ENCODE measurements at places on chromosomes 6 and 20.
A peak's percentile ranks its signal among the peaks of the same experiment; 100 is the strongest.

GRCh38 chr20:23401051-23401450, 20.2 kb downstream of the NAPB start:
- DNase-seq = no peak

DNA sequence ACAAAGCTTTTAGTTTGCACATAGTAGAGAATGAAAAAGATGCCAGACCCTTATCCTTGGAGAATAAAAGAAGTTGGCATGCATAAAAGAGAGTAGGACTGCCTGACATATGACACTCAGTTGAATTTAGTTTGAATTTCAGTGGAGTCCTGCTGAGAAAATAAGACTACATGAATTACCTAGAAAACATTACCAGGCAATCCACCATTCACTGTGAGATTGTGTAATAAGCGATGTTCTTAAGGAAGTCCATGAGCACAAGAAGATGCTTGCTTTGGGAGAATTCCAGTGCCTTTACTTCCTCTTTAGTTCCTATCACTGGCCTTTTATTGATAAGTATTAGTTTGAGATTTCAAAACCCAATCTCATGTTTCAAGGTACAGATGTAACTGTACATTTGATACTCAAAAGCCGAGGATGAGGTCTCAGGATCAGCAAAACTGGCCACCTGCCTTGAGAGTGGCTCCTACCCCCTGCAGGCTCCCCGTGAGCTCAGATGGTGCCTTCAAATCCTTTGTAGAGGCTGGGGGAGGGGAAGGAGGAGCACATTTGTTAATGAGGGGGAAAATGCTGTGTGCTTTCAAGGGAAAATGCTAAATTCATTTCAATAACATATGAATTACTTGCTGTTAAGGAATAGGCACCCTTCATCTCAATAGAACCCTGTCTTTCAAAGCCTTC, 11.2 kb upstream of the UNC93A start:
- DNase-seq = no peak

- DNase-seq = no peak
Observed at GRCh38 chr6:144162977-144163376, 12.7 kb downstream of the STX11 start.

DNA sequence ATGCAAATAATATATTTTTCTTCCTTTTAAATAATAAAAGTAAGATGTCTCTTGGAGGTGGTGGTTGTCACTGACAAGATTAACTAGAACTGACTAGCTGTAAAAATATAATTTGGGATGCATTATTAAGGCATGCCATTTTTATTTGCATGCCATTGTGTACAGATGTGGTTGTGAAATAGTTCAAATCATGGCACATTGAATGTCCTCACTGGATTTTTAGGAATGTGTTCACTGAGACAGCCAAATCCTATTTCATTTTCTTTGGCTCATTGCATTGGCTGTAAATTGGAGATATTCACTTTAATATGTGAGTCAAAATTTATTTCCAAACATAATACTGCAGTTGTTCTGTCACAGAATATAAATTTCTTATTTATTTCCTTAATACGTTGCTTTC, 62.3 kb downstream of the ESR1 start:
- DNase-seq = no peak

DNA sequence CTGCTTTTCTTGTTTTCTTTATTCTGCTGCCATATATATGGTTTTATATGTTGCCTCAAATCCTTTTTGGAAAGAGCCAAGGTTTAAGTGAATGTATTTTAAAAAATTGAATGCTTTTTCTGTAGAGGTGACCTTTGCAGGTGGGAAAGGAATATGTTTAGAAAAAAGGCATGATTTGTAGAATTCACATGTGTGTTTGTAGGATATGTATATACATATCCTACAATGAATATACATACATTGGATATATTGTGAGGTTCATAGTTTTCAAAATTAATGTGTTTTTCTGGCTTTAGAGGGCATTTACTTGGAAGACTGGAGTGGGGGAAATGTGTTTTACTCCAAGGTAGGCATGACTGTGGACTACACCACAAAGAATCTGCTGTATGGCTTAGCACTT, 4.0 kb upstream of the EYA2 start:
- no peak for DNase-seq

- no peak for DNase-seq
Observed at GRCh38 chr20:51062065-51062464, 39.2 kb upstream of the KCNG1 start.

DNA sequence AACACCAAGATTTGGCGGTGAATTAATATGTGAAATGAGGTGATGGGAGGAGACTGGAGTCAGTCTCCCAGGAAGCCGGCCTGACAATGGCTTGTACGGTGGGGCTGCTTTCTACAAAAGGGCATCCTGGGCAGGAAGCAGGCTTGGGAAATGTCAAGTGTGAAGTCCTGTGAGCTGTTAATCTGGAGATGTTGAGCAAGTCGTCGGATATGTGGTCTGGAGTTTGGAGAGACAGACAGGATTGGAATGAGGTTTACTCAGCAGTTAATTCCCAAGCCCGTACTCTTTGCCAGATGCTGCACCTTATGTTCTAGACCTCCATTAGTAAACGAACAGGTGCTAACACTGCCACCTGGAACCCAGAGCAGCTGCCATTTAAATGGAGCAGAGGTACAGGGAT, 107.7 kb upstream of the FOXC1 start:
- no peak for DNase-seq

DNA sequence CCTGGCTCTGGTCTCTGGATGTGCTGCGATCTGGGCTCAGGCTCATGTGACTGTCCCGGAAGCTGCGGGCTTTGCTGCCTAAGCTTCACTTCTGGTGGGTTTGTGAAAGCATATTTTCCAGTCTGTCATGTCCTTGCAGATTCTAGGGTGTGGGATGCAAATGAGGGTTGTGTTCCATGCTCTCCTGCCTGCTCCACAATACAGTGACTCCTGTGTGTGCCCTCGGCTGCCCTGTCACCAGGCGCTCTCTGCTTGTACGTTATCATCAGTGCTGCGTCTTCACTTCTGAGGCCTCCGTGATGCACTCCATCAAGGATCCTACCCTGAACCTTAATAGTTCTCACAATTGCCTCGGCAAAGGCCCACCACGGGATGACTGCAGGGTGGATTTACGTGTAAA, 84.2 kb downstream of the TTLL2 start:
- DNase-seq = no peak

GRCh38 chr6:160523223-160523622, 140.9 kb downstream of the LPA start:
- DNase-seq = peak; percentile 39

DNA sequence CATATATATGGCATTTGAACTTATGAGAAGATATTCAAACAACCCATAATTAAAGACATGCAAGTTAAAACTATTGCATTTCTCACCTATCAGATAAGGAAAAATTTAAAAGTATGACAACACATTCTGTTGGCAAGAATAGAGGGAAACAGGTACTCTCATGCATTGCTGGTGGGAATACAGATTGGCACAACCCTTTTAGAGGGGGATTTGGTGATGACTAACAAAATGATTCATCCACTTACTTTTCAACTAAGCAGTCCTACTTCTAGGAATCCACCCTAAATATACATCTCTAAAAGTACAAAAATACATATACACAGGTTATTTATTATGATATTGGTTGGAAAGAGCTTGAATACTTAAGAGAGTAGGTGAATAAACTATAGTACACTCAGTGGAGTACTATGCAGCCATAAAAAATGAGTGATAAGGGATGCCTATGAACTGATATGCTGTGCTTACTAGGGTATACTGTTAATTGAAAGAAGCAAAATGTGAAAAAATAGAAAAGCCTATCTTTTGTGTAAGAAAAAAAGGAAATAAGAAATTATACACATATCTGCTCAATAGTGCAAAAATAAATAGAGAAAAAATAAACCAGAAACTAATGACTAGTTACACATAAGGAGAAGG, 42.2 kb downstream of the ADAT2 start:
- DNase-seq = no peak

DNA sequence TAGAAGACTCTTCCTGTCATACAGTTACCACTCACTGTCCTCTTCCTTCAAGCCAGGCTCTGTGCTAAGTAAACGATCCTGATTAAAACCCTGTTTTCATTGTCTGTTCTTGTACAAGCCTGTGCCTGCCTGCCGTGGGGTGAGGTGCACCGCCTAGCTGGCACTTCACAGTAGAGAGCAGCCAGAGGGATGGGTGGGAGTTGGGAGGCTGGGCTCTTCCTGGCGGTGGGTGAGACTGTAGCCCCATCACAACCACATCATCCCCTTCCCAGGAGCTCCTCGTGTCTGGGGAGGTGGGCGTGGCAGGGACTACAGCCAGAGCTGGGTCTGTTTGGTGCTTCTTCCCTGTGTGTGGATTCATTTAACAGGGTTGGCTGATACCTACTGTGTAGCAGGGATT, 382.0 kb downstream of the TAF4 start:
- no peak for DNase-seq

GRCh38 chr6:95593025-95593424, 15.7 kb downstream of the MANEA start:
- DNase-seq = no peak

DNA sequence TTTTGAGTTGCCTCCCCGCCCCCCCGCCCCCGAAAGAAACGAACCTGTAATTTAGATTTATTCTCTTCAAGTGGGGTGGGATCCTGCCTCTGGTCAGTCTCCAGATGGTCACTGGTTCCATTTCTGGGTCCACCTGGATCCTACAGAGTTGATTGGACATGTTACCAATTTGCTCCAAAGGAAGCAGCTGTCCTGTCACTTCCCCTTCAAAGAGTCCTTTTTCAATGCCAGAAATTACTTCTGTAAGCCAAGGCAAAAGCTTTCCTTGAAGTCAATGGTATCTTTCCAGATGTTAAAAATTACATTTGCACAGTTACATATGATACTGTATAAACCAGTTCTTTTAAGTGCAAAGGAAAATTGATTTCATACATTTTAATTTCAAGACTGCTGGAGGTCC, 12.0 kb upstream of the ANKRD60 start:
- DNase-seq = no peak

- no peak for DNase-seq
Observed at GRCh38 chr6:11152581-11152980, 41.1 kb upstream of the ERVFRD-1 start.

DNA sequence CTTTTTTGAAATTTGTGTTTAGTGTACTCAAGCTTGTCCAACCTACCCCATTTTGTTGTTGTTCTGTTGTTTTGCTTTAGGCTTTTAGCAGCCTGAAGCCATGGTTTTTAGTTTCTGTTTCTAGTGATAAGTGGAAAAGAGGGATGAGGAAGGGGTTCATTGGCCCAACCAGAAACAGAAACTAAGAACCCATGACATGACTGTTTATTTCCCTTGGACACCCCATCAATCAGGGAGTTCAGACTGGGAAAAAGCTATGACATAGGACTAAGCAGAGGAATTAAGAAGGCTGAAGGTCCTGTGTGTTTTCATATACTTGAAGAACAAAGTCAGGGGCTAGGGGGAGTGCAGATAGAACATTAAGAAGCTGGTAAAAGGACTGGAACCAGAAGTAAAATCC, 194.5 kb upstream of the THEMIS start:
- DNase-seq = no peak

- DNase-seq = no peak
Observed at GRCh38 chr6:89454300-89454699, 21.3 kb downstream of the ANKRD6 start.

GRCh38 chr6:155103816-155104366, 108.8 kb downstream of the TIAM2 start:
- DNase-seq = no peak

DNA sequence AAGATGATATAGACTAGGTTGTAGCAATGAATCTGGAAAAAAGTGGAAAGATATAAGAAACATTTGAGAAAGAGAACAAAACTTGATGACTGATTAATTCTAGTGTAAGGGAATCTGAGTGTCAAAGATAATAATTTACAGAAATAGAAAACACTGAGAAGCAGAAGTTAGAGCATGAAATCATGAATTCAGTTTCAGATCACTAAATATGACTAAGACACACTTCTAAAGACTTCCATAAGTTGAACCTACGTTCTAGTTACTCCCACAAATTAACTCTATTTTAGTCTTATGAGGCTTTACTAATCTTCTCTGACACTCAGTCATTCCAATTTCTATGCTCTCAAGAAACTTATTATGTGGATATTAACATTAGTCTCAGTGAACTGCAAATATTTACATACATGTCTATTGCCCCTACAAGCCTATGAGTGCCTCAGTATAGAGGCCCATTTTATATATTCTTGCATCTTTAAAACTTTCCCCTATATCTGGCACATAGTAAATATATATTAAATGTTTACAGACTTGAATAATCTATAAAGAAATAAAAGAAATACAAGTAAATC, 30.4 kb downstream of the IBTK start:
- DNase-seq = no peak

DNA sequence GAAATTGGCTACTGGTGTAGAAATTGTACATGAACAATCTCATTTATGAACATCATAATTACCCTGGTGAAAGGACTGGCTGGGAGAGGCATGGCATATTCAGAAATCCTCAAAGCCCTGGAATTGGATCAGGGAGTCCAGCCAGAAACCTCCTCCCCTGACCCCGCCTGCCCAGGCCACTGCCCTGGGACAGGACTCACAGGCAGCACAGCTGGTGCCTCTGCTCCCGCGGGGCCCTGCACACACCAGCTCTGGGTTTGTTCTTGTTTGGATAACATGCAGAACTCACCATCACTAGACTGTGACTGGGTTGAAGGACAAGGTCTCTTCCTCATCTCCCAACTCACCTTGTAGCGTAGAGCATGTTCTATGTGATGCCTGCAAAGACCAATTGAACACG, 56.2 kb downstream of the AGPAT4 start:
- DNase-seq = no peak

DNA sequence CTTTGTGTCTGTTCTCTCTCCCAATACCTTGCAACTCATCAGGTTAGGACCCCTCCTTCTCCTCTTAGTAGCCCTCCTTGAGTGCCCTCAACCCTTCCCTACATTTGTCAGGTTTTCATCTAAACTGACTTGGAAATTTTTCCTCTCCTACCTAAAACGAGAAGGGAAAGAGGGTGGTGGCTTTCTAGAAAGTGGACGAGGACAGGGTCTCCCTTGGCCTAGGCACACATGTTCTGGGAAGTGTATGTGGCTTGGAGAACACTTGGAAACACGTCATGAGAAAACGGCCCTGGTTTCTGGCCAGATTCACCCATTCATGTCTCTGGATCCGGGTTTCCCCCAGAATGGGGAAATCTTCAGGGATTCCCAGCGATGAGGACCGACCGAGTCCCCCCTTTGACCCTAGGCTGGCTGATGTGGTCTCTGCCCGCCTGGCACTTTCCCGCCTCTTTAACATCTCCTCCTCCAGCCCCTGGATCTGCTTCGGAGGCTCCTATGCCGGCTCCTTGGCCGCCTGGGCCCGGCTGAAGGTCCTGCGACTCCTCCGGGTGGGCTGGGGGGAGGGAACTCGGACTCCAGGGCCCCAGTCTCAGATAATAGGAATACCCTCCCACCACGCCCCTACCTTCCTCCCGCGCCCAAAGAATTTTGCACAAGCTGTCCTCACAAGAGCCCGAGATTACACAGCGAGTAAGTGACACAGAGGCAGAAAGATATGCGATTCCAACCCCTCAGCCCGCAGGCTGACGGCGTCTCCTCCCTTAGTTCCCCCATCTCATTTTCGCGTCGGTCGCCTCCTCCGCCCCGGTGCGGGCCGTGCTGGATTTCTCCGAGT, 3.0 kb downstream of the PRSS16 start:
- no peak for DNase-seq
